T-helper 17 cell (primary cell): ENCODE measurements at places on chromosomes 3 and 15.

DNA sequence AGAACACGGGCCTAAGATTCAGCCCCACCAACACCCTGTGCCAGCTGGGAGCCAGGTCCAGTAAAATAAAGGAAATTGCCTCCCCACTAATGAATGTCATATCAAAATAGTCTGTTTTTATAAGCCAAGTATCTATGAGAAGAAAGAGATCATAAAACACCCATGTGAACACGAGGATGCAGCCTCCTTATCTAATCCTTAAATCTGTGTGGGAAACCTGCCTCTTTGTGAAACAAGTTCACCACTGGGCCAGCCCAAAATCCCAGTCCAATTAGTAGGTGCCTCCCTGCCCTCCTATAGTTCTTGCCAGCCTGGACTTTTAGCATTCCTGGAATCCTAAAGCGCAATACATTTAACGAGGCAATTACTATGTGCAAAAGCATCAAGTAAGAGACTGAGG lies 42.0 kb downstream of the SCAPER start:
- DNase-seq: no peak

- no peak for DNase-seq
These were observed 217.2 kb upstream of the CFAP20DC start for GRCh38 chr3:59267021-59267420.

DNA sequence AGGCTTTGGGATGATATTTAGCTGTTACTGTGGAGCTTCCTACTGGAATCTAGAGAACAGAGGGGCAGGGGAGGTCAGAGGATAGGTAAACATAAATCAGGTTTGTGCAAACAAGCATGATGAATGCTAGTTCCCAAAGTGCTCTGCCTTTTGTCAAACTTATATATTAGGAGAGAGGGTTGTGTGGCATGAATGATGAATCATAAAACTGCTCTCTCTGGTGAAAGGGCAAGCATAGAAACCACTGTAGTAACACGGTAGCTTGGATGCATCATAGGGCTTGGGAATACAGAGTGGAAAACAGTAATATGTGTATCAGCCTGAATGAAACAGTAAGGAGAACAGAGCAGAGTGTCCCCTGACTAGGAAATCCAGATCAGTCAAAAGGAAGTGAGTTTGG lies 486.7 kb downstream of the IL5RA start:
- DNase-seq: no peak

- no peak for DNase-seq
These were observed 236.0 kb upstream of the GOLGA6L4 start for GRCh38 chr15:83999396-84000135.

GRCh38 chr3:49617390-49618013 lies 56.6 kb upstream of the APEH start:
- no peak for DNase-seq

GRCh38 chr3:56845505-56845904 lies 43.8 kb upstream of the ARHGEF3 start:
- no peak for DNase-seq

DNA sequence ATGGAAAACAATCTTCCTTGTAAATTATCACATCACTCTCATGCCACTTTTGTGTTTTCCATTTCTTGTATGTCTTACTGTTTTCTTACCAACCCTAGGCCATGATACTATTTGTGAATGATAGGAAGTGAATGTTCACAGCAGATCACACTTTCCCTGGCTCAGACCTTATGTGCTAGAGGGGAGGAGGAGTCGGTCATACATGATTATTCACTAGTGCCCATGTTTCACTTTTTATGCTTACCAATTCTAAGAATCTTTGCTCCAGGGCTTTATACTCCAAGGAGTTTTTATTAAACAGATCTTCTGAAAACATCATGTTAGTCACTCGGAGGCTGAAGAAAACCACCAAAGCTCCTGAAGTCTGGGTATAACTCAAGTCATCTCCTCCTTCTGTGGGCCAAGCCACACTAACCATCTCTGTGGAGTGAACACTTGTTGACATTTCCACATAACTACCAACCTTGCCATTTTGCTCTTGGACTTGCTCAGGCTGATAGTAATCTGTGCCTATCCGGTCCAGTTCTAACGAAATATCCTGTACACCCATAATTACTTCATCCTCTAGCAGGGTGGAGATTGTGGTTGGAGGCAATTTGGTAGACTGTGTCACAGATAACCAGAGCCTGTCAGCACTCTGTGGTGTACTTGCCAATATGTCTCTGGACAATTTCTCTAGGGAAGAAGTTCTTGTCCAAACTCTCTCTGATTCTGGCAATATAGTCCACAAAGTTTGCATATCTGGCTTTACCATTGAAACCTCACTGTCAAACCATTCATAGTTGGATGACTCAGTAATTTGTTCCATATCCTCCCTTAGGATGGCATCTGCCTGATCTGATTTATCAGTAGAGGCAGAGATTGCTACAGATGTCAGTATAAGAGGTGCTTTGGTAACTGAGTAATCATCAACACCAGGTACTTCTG lies 76.8 kb downstream of the IMPG2 start:
- no peak for DNase-seq
